Bronchial smooth muscle cell (primary cell): ENCODE measurements at places on chromosomes 2 and 18. TPM values are rescaled to one million over a fixed set of nuclear protein-coding genes. Genes with fewer than 3 reads are reported as not detected.

The C2orf81 gene
- 0.79 and 1.4 TPM in 2 replicates for total RNA-seq

The CDH7 gene
- total RNA-seq: not detected in 2 replicates

The NT5DC4 gene
- total RNA-seq: not detected in 2 replicates

The ATG9A gene
- total RNA-seq: 24.3 and 26.4 TPM in 2 replicates

The IHH gene
- under 0.01 TPM in 1 of 2 replicates, not detected in the other for total RNA-seq

The HRH4 gene
- total RNA-seq: under 0.01 TPM in 1 of 2 replicates, not detected in the other

The EVA1A gene
- total RNA-seq: 5.8 and 19.2 TPM in 2 replicates

The PLEKHH2 gene
- 4.4 and 6.5 TPM in 2 replicates for total RNA-seq

The MAP4K3 gene
- total RNA-seq: 33.1 and 45.7 TPM in 2 replicates

The TMEM178A gene
- 0.69 and 2.7 TPM in 2 replicates for total RNA-seq

The ERMN gene
- not detected in 2 replicates for total RNA-seq

The WDR12 gene
- 29.2 and 32.5 TPM in 2 replicates for total RNA-seq

The PLGLB2 gene
- 0.63 and 0.77 TPM in 2 replicates for total RNA-seq

The ZNF142 gene
- total RNA-seq: 3.4 and 4.6 TPM in 2 replicates

The FOXD4L1 gene
- under 0.01 TPM in 1 of 2 replicates, not detected in the other for total RNA-seq
